GM18507 (cell line): ENCODE measurements at places on chromosomes 1 and 21.

DNA sequence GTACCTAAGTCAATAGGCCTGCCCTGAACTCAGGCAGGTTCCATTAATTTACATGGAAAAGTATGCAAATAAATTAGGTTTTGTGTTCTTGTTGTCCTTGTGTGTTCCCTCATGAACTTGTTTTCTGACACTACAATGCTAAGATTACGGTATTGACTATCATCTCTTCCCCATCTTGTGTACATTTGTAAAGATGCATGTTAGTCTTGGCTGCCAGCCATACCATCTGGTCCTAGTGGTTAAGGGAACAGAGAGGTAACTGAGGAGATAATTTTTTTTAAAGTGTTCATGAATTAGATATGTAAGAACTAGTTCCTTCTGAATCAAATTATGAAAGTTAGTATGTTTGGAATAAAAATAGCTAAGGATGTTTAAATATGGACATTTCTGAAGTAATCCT lies 167.6 kb upstream of the ADAMTS5 start:
- no peak for DNase-seq

GRCh38 chr21:17467392-17467791 lies 45.5 kb upstream of the CXADR start:
- DNase-seq: no peak

DNA sequence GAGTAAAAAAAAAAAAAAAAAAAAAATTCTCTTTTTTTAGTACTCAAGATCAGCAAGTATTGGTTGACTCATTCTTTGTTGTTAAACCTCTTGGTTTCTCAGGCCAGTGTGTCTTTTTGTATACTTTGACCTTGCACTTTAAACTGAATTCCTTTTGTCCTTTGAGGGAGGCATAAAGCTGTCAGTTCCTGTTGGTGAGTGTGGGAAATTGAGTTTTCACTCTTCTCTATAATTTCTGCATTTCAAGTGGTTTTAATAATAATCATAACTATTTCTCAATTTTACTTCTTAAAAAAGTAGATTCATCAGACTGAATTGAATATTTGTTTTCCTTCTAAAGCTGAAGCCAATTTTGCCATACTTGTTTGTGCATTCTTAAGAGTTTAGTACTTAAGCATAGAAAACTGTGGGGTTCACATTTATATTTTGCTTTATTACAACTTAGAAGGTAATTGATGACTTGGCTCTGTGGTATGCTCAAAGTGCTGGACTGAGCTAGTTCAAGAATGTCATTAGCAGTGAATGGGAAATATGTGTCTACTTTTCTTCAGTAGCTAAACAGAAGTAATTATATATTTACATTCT lies 43.4 kb downstream of the ITSN1 start:
- DNase-seq: no peak

GRCh38 chr1:81430236-81430938 lies 370.3 kb upstream of the ADGRL2 start:
- no peak for DNase-seq

GRCh38 chr1:9174243-9174642 lies 45.3 kb upstream of the GPR157 start:
- no peak for DNase-seq
